ENCODE measurements at places on chromosomes 5 and 9. TPM values are rescaled to one million over a fixed set of nuclear protein-coding genes. Genes with fewer than 3 reads are reported as not detected.

- H3K4me3 ChIP-seq = no peak overlapping the region
- peaks cover 3% of the 10 kb centered on the region for H3K36me3 ChIP-seq
Observed at GRCh38 chr9:93677048-93677571, 100.7 kb downstream of the PHF2 start.

GRCh38 chr5:79845448-79846197 is 145.4 kb downstream of the MTX3 start:
- peaks cover 1% of the 10 kb centered on the region for H3K36me3 ChIP-seq
- peaks cover 41% of the 10 kb centered on the region for H3K4me1 ChIP-seq
- peaks cover 17% of the 10 kb centered on the region for H3K27me3 ChIP-seq
- no peak overlapping the region for H3K4me3 ChIP-seq

GRCh38 chr5:180632768-180633167 is 16.6 kb downstream of the FLT4 start:
- no peak for DNase-seq
- no peaks in the 10 kb centered on the region for H3K36me3 ChIP-seq
- H3K4me1 ChIP-seq = no peaks in the 10 kb centered on the region

DNA sequence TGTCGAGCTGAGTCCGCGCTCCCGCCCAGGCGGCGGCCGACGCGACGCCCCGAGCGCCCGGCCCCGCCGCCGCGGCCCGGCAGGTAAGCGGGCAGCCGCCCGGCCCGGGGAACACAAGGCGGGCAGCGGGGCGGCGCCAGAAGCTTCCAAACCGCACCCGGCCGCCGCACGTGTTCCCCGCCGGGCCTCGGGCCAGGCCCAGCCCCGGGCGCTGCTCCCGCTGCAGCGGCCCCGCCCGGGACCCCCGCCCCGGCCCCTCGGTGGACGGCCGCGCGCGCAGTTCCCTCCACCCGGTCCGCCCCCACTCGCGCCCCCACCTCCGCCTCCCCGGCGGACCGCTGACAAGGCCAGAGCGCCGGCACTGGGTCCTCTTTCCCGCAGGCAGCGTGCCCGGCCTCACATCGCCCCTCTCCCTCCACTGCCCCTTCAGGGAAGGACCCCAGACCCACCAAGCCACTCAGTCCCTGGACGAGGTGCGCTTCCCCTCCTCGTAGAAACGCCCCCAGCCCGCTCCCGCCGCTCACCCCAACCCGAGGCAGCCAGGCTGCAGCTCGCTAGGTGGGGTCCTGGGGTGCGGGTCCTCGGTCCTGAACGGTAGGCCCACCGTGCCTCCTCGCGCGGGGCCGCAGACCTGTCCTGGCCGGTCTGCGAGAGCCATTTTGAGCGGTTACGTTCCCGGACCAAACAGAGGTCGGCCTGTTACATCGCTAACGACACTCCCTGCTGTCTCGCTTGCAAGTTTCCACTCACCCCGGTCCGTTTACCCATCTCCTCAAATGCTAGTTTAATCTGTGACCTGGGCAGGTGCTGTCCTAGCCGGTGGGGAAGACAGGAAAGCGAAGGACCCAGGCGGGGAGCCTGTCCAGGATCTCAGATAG is 475 bp downstream of the WDR5 start:
- peak; percentile 48 for DNase-seq
- peaks cover 38% of the 10 kb centered on the region for H3K4me1 ChIP-seq
- H3K4me3 ChIP-seq = peak overlapping the region; percentile 90
- peaks cover 15% of the 10 kb centered on the region for H3K36me3 ChIP-seq
- H3K27ac ChIP-seq = peak overlapping the region; percentile 77

DNA sequence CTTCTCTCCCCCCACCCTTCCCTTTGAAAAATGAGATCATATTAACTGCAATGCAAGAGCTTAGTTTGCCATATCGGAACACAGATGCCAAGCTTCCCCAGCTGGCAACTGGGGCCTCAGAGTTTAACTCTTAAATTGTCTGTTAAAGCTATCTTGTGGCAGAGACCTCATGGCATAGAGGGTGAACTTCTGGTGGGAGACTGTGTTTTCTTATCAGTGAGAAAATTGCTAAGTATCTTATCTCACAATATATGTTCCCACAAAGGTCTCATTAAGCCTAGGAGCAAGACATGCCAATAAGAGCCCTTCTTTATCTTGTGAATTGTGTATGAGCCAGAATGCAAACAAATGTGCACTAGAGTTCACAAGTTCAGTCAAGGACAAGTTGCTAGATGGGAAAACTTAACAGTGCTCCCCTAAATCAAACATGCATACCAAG is 12.3 kb downstream of the NFIB start:
- no peak for DNase-seq
- no peak overlapping the region for H3K27ac ChIP-seq
- H3K4me1 ChIP-seq = no peaks in the 10 kb centered on the region
- H3K36me3 ChIP-seq = no peaks in the 10 kb centered on the region
- peaks cover 24% of the 10 kb centered on the region for H3K27me3 ChIP-seq

Gene NR2F1
- not detected for total RNA-seq

Gene PCDHA11
- not detected for total RNA-seq

Gene RPP25L
- total RNA-seq = 27.8 TPM

Gene SNCAIP
- not detected for total RNA-seq

All from activated CD8-positive, alpha-beta memory T cell treated with anti-CD3 and anti-CD28 coated beads, Interleukin-2, amount 10 ng/mL, durations not matched to agents 7 days and 5 days (primary cell).